Right renal pelvis (tissue), 4 donors: ENCODE measurements at places on chromosomes 6 and 20. TPM values are rescaled to one million over a fixed set of nuclear protein-coding genes. Genes with fewer than 3 reads are reported as not detected.

Gene AKAP12
- 168 TPM for polyA plus RNA-seq

Gene SOX4
- polyA plus RNA-seq: 126 TPM

Gene GSS
- 56.5 TPM for polyA plus RNA-seq

GRCh38 chr6:135052939-135053338, 1.7 kb downstream of the HBS1L start:
- no peak for DNase-seq

DNA sequence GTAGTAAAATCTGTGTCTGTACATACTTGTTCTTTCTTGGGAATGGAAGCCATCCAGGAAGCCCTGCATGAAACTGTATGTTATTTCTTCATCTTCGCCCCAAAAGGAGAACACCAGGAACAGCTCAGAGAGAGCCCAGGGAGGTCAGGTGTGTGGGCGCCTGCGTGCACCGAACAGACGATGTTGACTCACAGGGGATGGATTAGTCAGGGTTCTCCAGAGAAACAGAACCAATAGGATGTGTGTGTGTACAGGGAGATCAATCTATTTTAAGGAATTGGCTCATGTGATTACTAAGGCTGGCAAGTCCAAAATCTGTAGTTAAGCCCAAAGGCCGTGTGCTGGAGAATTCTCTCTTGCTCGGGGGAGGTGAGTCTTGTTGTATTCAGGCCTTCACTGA, 45.7 kb downstream of the RNASET2 start:
- no peak for DNase-seq

DNA sequence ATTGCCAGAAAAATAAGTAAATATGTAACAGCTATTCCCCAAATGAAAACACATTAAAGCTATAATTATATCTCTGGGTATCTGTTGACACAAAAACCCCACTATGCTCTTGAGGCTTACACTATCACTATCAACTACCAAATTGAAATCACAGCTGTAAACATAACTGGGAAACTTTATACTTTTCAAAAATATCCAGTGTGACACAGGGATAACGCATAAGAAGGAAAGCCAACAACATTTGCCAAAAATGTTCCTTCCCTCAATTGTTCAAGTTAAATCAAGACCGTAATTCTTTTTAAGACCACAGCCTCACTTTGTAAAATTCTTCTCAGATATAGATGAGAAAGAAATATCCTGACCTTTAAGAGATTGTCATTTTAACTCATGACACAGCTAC, 3.1 kb downstream of the ZHX3 start:
- DNase-seq: no peak

- no peak for DNase-seq
These were observed 165.0 kb upstream of the SULF2 start for GRCh38 chr20:47950124-47950912.

Gene TTLL9
- 3.2 TPM for polyA plus RNA-seq

DNA sequence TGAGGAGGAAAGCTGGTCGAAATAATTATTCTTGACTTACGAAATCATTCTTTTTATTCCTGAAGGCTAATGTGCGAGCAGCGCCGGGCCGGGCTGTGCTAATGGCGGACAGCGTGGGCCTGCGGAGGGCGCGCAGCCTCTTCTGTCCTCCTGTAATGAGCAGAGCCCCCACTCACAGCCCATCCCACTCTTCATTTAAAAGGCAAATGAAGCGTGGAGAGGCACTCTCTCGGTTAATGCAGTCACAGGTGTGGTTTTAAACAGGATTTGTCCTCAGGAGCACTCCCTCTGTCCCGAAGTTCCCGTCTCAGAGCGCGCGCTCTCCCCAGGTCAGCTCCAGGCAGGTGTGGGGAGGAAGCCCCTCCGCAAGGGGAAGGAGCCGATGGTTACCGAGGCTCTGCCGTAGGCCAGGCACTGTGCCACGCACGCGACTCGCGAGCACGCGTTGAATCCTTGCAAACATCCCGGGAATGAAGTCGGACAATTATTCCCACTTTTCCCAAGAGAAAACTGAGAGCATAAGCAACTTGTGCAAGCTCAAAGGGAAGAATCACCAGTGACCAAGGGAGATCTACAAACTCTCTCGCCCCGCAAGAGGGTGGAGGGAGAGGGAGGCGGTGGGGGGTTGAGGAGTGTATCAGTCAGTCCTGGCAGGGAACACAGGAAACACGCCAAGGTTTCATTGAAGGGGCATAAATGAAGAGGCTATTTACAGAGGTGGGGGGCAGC, 35.5 kb upstream of the ZFAND3 start:
- no peak for DNase-seq

Gene GHRH
- not detected for polyA plus RNA-seq

- DNase-seq: no peak
These were observed 16.7 kb downstream of the CBFA2T2 start for GRCh38 chr20:33506576-33506975.

Gene CGA
- not detected for polyA plus RNA-seq

DNA sequence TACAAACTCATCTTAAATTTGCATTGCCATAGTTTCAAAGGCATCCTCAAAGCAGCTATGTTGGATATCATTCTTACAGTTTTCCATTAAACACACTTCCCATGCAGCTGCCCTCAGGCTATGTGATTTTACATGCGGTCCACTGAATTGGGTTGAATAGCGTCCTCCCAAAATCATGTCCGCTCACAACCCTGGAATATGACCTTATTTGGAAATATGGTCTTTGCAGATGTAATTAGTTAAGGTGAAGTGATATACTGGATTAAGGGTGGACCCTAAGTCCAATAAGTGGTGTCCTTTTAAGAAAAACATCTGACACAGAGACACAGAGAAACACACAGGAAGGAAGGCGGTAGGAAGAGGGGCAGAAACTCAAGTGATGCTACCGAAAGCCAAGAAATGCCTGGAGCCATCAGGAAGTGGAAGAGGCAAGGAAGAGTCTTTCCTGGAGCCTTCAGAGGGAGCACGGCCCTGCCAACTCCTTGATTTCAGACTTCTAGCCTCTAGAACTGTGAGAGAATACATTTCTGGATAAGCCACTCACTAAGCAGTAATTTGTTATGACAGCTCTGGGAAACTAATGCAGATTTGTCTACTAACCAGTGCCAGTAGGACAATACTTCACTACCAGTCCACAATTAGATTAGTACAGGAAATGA, 42.7 kb upstream of the NHSL1 start:
- no peak for DNase-seq

Gene LY6G6C
- 0.43 TPM for polyA plus RNA-seq

GRCh38 chr6:135465903-135466302, 31.6 kb downstream of the AHI1 start:
- DNase-seq: no peak

- no peak for DNase-seq
These were observed 30.9 kb downstream of the STK35 start for GRCh38 chr20:2132461-2132901.
